Stimulated activated CD8-positive, alpha-beta memory T cell treated with anti-CD3 and anti-CD28 coated beads, Interleukin-4, amount 100 ng/mL, for 4 hours (primary cell): ENCODE measurements at places on chromosomes 7 and 10.
A peak's percentile ranks its signal among the peaks of the same experiment; 100 is the strongest.

DNA sequence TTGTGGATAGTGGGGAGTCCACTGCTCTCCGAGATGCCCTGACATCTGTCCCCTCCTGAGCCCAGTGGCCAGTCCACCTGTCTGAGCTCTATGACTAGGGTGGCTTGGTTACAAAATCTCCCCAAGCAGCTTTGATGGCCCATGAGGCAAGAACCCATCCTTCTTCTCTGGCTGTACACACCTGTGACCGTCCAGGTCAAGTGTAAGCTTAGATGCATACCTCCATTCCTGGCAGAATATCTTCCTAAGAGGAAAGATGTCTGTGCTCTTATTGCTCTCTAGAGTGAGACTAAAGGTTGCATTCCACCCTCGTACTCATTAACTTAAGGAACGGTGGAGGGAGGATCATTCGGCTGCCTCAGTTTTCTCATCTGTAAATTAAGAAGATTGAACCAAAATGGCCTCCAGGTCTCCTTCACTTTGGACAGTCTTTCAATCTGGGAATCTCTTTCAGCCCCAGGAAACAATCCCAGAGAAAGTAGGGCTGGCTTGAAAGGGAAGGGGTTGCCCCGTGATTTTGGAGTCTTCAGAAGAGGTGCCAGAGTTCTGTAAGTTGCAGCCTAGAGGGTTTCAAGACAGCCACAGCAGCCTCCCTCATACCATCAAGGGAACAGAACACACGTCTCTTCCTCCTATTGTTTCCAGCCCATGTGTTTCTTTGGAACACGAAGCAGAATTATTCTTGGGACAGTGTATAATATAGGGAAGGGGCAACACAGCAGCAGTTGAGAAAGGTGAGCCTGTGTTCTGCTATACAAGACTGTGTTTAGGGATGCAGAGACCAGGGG is 5.5 kb downstream of the HOXA4 start:
- DNase-seq: no peak

DNA sequence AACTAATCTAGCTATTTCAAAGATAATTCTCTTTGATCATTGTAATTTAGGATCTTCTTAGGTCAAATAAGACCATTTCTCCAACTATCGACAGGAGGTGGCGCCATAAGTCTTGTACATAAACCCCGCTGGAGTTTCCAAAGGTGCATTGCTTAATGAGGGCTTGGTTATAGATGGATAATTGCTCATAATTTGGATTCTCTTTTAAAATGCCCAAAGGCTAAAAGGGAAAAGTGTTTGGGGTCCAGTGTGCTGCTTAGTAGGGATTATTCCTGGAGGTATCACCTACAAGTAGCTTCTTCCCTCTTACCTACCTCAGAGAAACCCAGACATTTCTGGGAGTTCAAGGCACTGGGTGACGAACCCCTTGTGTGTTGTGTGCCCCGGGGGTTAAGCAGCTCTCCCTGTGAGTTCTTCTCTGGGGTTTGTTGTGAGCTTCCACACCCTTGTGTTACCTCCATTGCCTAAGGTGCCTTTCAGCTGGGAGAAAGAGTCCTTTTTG is 75.2 kb downstream of the PAXIP1 start:
- peak; percentile 67 for DNase-seq

- DNase-seq: peak; percentile 45
These were observed 206 bp downstream of the UPF2 start for GRCh38 chr10:12042409-12042796.

- no peak for DNase-seq
These were observed 27.9 kb upstream of the CHCHD3 start for GRCh38 chr7:133109816-133110215.

DNA sequence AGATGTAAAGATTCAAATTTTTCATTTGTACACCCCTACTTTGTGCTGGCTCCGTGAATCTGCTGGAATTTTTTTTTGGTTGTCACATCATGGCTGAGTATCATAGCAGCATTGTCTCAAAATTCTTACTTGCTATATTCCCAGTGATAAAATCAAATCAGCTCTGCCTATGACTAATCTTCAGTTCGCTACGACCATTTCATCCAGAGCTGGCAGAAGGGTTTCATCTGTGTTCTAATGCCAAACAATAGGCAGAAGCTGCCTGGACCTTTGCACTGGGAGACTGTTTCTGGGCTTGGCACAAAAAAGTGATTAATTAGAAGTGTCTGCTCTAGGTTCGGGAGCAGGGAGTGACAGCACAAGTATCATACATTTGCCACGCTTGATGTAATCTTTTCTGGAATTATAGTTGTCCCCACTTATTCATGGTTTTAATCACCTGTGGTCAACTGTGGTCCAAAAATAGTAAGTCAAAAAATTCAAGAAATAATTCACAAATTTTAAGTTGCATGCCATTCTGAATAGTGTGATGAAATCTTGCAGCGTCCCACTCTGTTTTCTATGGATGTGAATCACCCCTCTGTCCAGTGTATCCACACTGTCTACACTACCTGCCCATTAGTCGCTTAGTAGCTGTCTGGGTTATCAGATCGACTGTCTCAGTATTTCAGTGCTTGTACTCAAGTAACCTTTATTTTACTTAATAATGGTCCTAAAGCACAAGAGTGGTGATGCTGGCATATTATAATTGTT is 120.5 kb upstream of the IMMP2L start:
- no peak for DNase-seq

GRCh38 chr7:81404669-81405068 is 365.2 kb downstream of the HGF start:
- DNase-seq: no peak

GRCh38 chr10:28479425-28479865 is 53.5 kb upstream of the WAC start:
- DNase-seq: no peak

DNA sequence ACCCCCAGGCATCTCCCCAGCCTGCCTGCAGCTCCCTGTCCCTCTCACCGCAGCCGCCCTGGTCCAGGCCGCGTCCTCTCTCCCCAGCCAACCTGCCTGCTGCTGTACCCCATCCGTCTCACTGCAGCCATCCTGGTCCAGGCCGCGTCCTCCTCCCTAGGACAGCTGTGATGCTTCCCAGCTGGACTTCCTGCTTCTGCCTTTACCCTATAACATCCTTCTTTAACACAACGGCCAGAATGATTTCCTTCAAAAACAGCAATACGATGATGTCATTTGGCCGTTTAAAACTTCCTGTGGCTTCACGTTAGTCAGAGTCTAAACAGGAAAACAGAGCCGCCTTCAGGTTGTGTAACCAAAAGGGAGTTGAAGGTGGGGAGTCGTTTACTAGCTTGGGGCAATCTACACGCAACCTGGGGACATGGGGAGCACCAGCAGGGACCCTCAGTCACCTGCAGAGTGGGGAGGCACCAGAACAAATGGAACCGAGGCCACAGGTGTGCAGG is 32.2 kb upstream of the ZFAND2A start:
- DNase-seq: no peak

DNA sequence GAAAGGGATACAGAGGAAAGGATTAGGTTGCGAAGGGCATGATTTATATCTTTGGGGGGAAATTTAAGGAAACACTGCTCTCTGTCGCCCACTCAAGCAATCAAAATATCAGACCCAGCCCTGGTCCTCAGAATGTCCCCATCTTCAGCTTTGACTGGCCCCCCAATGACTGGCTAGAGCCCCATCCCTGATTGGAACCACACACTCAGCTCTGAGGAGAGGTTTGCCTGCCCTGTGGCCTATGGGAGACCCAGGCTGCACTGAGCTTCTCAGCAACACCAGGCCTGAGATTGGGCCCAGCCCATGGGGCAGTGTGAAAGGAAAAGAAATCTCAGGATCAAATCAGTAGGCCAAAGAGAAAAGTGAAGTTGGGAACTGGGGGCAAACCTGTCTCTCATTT is 69.5 kb downstream of the ADCYAP1R1 start:
- no peak for DNase-seq

DNA sequence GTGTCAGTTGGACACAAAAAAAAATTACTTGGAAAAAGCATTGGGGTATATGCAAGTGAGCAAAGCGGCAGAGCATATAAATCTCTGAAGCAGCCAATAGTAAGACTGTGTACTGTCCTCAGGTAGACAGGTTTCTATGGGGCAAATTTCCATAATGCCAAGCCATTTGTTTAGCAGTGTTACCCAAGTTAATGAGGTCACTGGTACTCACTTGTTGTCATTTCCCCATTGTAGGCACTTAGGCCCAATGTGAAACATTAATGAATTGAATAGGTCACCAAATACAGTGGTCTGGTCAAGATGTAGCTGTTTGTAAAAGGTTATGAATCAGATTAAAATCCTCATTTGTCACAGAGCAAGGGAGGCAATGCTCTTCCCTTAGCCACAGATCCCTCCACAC is 27.5 kb downstream of the HOXA1 start:
- DNase-seq: no peak

DNA sequence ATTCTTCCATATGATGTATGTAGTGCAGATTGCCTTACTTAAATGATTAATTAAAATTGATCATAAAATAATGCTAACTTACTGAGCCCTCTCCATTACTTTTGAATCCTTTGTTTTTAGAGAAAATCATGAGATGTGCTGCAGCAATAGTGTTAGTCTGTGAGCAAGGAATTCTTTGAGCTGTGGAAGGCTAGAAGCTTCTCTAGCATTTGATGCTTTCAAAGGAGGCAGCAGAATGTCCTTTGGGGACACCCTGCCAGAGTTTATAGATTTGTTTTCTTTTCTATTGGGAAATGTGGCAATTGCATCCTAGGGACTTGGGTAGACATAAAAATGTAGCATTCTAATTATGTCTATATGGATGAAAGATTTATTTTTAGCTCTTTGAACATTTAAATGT is 284.1 kb upstream of the SMIM30 start:
- no peak for DNase-seq
